ENCODE measurements at places on chromosomes 7 and 10.

DNA sequence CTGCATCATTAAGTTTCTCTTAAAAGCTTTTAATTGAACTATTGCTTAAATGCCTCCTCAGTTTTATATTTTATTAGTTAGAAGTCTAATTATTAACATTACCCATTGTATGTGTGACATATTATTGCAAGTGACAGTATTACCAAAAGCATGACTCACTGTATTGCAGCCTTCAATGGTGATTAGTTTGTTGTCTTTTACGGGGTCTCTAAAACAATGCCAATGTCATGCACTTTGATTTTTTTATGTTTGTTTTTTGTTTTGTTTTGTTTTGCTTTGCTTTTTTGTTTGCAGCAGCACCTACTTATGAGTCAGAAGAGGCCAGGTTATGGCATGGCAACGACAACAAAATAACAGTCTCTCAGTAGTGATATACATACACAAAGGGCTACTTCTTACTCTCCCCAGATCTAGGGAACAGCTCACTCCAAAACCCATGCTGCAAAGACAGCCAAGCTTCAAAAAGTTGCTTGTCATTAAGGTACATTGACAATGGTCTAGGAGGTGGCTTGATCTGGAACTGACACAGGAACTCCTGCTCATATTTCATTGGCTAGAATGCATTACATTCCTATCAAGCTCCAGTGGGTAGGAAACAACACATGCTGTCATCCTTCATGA is 293.7 kb upstream of the POM121L12 start:
- DNase-seq, result no peak

DNA sequence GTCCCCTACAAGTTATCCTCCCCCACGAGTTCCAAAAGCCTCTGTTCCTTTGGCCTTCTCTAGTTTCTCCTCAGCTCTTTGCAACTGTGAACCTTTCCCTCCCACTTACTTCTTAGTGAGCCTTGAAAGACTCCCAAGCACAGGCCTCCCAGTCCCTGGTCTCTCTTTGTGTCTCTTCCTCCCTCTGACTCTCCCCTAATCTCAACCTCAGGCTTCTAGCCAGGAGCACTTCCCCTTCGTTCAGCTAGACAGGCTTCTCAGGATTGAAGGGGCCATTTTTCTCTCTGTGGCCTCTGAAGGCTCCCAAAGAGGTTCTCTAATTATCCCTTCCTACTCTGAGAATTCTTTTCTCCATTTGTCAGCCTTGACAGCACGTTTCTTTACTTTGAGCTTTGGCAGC is 50.2 kb upstream of the PHYHIPL start:
- no peak for DNase-seq

- DNase-seq, result no peak
These were observed 110.6 kb downstream of the TACC2 start for GRCh38 chr10:122099562-122099961.

DNA sequence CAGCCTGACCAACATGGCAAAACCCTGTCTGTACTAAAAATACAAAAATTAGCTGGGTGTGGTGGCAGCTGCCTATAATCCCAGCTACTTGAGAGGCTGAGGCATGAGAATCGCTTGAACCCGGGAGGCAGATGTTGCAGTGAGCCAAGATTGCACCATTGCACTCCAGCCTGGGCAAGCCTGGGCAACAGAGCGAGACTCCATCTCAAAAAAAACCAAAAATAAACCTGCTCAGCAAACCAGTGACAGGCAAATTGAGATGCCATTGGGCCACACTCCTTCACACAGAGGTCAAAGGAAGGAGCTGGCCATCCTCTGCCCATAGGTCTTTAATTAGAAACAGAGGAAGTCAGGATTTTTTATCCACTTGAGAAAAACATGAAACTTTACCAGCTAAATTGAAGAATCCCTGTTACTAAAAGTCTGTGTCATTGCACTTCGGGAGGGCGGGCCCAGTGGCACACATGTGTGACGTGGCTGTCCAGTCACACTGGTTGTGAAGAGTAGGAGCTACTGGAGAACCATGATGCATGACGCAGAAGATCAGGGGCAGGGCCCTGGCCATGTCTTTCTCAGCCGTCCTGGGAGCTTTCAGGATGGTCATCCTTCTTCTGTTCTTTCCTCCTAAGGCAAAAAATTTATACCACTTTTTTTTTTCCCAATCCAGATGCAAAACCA is 118.3 kb upstream of the ZNF438 start:
- no peak for DNase-seq

GRCh38 chr10:127995939-127996338 is 89.0 kb downstream of the PTPRE start:
- DNase-seq, result no peak

GRCh38 chr7:107172276-107173032 is 3.7 kb downstream of the HBP1 start:
- DNase-seq, result no peak

- DNase-seq, result no peak
These were observed 9.4 kb downstream of the GPR22 start for GRCh38 chr7:107479303-107479702.

DNA sequence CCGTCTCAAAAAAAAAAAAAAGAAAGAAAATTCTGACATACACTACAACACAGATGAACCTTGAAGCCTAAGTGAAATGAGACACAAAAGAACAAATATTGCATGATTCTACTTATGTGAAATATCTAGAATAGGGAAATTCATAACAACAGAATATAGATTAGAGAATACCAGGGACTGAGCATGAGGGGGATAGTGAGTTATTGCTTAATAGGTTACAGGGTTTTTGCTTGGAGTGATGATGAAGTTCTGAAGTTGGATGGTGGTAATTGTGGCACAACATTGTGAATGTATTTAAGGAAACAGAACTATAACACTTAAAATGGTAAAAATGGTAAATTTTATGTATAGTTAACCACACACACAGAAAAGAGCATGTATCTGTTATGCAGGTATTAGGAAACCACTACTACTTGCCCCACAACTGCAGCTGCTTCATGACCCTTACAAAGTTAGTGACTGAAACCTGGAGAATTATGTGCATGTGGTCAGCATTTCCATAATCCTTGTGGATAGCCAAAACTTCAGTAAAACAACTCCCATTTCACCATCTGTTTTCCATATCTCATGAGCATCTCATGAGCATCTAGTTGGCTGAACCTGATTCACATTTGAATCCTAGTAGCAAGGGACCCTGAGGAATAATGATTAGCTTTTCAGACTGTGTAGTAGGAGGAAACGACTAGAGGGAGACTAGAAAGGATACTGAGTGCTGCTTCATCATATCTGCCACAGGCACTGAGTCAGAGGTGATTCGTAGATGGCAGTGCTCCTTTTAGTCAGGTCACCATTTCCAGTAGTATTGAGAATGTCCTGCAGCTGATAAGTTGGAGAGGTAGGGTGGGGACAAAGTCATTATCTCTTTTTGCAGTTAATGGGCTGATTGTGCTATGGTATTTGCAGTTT is 26.3 kb downstream of the SAMD8 start:
- peak; percentile 53 for DNase-seq

GRCh38 chr10:8331387-8331786 is 276.9 kb downstream of the GATA3 start:
- DNase-seq, result no peak

GRCh38 chr7:131905471-131905973 is 349.1 kb upstream of the PODXL start:
- no peak for DNase-seq

DNA sequence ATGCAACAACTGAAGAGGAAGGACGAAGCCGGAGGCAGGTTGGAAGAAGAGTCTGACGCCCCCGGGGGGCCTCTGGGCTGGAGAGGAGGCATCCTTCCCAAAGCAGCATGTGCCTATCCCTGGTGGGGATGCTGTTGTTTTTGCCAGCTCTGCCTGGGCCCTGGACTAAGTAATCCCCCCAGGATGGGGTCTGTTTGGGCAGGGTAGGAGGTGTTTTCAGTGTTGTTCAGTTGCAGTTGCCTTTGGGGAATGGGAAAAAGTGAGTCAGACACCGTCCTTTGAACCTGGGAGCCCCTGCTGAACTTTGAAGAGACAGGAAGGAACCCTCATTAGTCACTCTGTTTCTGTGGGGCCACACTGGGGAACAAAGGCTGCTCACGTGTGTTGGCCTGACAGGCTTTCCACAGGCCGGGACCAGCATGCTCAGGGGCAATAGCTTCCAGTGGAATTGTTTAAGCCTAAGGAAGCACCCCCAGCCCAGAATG is 35.2 kb upstream of the GDF10 start:
- DNase-seq, result no peak

DNA sequence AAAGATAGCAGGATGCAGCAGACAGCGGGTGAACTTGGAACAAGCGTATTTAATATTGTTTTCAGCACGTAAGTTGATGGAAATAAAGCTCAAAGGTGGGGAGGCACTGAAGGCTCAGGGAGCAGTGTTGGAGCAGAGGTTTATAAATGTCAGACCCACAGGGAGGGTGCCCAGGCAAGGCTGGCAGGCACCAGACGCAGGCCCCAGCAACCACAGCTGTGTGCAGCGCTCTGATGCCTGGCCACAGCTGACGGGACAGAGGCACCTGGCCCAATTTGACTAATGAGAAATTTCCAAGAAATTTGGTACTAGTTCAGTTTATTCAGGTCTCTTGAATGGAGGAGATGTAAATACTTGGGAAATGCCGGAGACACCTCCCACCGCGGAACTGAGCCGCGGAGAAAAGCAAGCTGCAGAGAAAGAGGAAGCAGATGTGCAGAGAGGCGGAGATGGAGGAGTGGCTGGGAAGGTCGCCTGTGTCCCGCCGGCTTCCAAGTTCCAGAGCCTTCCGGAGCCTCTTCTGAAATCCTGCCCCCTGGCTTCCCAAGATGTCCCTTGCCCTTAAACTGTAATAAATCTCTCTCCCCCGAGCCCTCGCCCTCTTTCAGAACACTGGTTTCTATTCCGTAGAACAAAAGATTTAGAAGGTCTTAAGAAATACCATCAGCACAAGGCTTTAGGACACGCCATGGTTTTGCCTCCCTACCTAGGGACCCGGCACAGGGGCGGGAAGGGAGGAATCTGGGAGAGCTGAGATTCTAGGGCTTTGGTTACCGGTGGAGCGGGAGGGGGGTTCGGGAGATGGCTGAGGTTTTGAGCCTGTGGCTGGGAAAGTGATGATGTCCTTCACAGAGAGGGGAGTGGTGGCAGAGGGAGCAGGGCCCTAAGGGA is 38.4 kb upstream of the PLXNA4 start:
- peak; percentile 79 for DNase-seq

DNA sequence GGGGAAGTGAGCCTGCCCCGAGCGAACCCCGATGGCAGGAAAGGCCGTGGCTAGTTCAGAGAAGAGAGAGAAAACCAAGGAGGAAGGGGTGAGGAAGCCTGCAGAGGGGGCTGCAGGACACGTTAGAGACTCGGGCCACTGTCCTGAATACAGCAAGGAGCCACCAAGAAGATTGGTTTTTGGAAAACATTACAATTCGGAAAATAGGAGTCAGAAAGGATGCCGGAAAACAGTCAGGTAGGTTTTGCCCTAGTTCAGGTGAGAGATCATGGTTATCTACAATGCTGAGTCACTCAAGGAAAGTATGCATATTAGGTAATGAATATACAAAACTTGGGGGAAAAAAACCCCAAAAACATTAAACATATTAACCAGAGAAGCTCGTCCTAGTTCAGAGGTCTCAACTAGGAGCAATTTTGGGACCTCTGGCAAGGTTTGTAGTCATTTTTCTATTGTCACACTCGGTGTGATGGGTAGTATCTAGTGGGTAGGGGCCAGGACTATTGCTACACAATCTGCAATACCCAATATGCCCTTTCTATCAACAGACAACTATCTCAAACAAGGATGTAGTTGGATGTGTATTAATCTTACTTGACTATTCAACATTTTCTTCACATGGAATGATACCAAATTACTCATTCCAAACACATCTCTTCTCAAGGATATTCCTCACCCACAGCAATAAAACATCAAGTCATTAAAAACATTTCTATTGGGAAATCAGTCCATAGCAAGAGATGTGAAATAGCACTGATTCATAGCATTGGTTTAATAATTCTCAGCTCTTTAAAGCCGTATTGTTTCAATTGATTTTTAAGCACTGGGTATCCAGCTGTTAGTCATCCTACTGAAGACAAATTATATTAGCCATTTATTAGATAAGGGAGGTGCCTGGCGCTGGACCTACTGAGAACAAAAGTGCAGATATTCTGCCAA is 74.4 kb upstream of the RSU1 start:
- peak; percentile 61 for DNase-seq

DNA sequence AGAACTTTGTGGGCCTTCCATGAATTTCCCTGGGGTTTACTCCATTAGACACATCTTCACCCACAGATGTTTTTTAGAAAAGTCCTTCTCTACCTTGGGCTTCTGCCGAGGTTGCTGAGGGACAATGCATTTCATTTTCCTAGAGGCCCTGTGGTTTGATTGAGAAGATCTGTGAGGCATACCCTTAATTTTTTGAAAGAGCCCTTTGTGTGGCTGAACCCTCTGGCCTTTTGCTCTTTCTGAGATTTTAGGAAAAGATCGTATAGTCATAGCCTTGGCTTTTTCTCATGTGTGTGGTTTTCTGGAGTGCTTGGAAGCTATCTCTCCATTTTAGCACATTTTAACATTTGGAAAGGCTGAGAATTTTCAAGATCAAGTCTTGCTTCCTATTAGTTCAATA is 119.8 kb upstream of the LYZL1 start:
- no peak for DNase-seq

GRCh38 chr7:96669812-96670211 is 39.8 kb downstream of the SEM1 start:
- DNase-seq, result no peak

DNA sequence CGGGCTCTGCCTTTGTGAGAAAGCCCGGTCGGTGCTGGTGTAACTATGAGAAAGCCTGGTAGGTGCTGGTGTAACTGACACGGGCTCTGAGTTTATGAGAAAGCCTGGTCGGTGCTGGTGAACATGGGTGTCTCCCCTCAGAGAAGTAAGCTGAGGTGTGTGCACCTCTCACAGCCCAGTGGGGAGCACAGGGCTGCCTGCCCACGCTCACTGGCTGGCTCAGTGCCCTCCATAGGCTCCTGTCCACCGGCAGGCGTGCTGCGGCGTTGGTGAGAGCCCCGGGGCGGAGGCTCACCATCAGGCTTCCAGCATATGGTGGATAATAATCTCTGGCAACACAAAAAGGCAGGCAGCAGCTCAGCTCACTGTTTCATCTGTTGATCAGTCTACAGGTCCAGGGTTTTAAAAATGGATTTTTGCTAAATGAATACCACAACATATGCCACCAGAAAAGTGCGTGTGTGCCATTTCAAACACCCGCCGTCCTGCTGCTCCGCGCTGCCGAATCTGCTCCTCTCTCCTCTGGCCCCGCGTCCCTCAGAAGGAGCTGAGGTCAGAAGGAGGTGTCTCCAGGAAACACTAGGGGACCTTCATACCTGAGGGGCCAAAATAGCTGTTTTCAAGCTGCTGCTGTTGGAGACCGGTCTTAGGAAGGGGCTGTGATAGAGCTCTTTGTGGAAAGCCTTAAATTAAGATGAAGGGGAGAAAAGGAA is 365.7 kb downstream of the DNAJB6 start:
- DNase-seq, result no peak

DNA sequence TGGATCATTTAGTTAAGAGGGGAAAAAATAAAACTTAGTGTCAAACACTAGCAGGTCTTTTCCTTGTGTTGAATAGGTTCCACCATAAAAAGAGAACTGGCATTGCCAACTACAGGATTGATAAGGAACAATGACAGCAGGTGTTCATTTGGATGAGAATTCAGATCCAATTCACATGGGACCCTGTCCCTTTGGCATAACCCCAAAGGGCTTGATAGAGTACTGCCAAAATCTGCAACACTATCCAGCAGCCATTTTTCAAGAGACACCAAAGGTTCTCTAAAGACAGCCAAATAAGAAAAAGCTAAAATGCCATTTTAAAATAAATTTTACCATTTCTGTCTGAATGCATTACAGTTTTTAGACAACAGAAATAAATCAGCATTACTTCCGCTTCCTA is 422.3 kb downstream of the DGKB start:
- no peak for DNase-seq

- no peak for DNase-seq
These were observed 3.2 kb upstream of the SERPINE1 start for GRCh38 chr7:101123703-101124068.

- DNase-seq, result no peak
These were observed 3.5 kb upstream of the C7orf33 start for GRCh38 chr7:148587076-148587475.

Data from AG20443 (cell line).